ENCODE measurements at places on chromosomes 2 and 18.

DNA sequence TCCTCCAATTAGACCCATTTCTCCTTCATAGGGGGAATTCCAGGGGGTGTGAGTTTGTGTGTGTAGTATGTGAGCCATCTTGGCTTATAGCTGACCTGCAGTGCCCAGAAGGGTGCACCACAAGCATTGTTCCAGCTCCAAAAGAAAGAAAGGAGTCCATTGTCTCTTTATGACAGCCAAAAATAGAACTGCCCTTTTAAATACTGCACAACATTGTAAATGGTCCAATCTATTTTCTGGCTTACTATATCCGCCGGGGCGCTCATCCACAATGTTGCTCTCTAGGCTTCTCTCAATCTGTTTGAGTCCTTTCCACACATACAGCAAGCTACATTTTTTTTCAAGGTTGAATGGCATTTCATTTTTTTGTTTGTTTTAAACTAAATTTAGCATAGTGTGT is 517.5 kb downstream of the STK39 start:
- no peak for DNase-seq

DNA sequence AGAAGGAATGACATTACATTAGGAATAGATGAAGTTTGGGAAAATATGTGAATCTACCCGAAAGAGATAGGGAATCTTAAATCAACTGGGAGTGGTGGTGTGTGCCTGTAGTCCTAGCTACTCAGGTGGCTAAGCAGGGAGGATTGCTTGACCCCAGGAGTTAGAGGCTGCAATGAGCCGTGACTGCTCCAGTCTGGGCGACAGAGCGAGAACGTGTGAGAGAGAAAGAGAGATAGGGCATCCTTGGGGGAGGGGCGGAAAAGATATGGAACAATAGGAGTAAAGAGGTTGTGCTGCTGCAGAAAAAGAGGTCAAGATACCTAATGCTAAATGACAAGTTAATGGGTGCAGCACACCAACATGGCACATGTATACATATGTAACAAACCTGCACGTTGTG is 47.1 kb upstream of the ADAM23 start:
- DNase-seq = no peak

DNA sequence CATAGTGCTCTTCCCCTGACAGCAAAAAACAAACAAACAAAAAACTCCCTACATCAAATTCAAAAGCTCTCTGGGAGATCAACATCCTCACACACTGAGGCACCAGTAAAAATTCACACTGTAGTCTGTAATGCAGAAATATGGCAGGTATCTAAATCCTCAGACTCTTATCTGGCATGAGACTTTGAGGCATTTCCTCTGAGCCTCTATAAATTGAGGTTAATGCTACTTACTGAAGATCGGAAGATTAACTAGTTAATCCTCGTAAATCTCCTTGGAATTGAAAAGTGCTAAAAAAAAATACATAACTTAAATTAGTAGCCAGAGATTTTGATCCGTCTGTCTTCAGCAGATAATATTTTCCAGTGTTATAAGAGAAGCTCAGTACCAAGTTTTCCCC is 65.0 kb downstream of the AP1S3 start:
- DNase-seq = no peak

DNA sequence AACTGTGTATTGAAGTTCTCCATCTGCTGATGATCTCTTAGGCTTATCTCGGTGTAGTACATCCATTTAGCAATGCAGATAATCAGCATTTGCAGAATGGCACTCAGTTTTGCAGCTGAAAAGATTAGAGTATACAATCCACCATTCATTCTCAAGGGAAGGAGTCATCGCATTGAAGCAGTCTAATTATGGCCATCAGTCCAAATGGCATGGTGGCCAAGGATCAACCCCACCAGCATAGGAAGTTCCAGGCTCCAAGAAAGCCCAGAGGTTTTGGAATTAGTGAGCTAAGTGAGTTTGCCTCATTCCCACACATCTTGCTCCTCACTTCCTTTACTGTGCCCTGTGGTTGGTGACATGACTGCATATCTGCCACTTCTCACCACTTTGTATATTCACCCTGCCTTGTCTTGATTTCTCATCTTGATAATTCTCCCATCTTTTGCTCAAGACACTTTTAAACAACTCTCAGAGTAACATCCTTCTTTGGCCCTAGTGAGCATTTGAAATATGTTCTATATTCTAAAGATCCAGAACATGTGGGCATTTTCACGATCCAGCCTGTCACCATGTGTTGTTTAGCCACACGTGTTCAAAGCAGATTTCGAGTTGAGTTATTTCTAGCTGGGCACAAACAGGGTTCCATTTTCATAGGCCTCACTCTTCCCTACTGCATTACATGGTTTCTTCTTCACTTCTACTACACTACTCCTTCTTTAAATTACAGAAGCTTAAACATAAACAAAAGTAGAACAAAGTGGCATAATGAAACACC is 1119.8 kb downstream of the TSN start:
- DNase-seq = no peak

- no peak for DNase-seq
Measured at GRCh38 chr2:149747456-149747855, 159.9 kb upstream of the MMADHC start.

- no peak for DNase-seq
Measured at GRCh38 chr2:82852787-82853186, 1606.3 kb downstream of the SUCLG1 start.

GRCh38 chr2:196268538-196269338 is 97.4 kb upstream of the STK17B start:
- no peak for DNase-seq

DNA sequence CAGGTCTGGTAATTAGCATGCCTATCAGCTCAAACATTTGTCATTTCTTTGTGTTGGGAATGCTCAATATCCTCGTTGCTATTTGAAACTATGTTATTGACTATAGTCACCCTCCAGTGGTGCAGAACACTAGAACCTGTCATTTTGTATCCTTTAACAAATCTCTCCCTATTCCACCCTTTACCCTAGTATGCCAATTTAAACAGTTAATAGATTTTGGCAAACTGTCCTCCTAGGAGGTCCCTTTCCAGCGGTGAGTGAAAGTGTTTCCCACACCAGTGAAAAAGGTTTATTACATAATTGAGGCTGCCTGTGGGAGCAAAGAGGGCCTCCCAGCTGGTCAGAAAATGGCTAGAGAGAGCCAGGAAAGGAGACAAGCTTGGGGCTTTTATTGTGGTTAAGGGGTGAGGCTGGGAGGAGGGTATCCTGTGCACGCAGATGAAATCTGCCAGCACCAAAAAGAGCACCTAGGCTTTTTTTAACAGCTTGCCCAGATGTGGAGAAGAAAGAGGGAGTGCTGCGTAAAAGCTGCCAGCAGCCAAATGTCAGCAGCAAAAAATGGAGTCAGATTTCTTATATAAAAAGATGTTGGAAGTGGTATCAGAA is 1.8 kb upstream of the DRC1 start:
- DNase-seq = no peak

Measured in activated T-cell treated with anti-CD3 and anti-CD28 coated beads for 24 hours (primary cell).